ENCODE measurements at places on chromosomes 2 and 18.
A peak's percentile ranks its signal among the peaks of the same experiment; 100 is the strongest.

DNA sequence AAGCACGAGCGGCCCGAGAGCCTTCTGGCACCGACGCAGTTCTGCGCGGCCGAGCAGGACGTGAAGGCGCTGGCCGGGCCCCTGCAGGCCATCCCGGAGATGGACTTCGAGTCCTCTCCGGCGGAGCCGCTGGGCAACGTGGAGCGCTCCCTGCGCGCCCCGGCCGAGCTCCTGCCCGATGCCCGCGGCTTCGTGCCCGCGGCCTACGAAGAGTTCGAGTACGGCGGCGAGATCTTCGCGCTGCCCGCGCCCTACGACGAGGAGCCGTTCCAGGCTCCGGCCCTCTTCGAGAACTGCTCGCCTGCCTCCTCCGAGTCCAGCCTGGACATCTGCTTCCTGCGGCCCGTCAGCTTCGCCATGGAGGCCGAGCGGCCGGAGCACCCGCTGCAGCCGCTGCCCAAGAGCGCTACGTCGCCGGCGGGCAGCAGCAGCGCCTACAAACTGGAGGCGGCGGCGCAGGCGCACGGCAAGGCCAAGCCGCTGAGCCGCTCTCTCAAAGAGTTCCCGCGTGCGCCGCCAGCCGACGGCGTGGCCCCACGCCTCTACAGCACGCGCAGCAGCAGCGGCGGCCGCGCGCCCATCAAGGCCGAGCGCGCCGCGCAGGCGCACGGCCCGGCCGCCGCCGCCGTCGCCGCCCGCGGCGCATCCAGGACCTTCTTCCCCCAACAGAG is 70.4 kb downstream of the ARHGEF33 start:
- DNase-seq, result peak; percentile 82

DNA sequence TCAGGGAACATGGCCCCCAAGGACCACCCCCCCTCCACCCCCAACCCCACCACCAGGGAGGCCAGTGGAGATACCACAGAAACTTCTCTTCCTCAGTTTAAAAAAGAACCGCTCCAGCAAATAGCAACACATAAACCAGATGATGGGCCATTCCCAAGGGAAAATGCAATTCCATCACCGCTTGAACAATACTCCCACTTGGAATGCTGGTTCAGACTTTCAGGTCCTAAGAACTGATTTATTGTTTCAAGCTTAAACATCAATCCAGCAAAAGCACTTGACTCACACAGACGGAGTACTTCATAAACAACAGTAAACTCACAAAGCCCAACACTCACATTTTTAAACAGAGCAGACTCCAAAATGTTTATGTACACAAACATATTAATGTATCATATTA is 6.9 kb downstream of the HDAC4 start:
- no peak for DNase-seq

GRCh38 chr2:226658555-226658954 is 141.1 kb downstream of the IRS1 start:
- no peak for DNase-seq

DNA sequence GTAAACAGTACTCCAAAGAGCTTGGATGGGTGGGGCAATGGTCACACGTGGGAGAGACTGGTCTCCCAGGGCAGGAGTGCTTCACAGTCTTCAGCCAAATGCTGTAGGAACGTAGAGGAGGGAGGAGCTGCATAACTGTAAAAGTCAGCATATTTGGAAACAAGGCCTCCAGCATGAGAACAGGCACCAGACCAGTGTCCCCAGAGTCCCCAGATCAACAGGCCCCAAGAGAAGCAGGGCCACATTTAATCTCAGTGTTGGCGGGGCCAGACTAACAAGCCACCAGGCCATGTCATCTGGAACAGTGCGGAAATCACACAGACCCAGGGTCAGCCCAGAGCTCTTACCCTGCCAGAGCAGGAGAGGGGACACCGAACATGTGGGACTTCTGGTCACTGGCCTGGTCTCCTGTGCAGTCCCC is 63.2 kb downstream of the ADCY3 start:
- DNase-seq, result peak; percentile 43

DNA sequence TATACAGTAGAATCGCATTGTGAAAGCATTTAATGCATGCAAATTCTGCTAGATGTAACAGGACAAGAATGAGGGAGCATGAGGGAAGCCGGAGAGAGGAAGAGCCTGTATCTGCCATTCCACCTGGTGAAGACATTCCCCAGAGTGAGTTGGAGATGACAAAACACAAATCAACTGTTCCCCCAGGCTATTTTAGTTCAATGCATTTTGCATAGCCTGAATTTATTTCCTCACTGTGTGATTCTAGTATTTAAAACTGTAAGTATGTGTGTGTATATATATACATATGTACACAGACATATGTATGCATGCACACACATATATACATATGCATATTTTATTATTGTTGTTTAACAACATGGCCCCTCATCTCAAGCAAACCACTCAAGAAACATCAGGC is 54.7 kb downstream of the CCDC68 start:
- no peak for DNase-seq

DNA sequence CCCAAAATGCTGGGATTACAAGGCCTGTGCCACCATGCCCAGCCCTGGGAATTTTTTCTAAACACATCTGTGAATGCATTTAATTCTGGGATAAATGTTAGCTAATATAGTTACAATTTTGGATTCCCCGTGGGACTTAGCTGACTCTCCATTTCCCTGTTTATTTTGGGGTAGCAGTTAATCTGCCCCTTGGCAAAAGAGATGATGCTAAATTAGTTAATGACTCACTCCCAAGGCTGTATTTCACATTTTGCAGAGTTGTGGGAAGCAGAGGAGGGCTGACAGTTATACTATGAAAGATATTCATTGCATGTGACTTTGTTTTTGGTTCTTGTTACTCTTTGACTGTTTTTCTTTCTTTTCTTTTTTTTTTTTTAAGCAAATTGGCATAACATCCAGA is 3.2 kb downstream of the MTHFD2 start:
- DNase-seq, result no peak

DNA sequence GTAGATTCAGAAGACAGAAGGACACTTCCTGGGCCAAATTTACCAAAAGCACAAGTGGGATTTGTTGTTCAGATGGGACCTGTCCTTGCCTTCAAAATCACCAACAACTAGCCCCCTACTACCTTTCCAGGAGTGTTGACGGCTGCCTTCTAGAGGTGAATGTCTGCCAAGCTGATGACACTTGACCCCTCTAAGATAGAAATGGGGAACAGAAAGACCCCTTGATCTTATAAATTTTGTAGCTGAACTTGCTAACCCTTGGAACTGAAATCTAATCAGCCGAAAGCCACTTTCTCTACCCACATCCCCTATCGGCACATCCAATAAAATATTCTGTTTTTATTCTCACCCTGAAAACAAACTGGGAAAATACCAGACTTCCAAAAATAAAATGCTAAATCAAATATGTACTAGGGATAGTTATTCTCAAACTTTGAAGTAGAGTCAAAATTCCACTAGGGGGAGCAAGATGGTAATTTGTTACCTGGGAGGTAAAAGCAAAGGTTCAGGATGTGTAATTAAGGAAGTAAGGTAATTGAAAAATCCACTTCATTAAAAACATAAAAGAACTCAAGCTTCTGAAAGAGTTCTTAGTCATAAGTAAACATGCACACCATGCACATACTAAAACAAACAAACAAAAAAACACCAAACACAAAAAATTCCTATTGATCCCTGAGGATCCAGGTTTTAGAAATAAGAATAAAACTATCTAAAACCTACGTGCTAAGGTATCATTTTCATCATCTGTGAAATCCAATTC is 119.2 kb downstream of the ANKRD44 start:
- DNase-seq, result no peak

- DNase-seq, result no peak
These were observed 47.5 kb downstream of the VSNL1 start for GRCh38 chr2:17588031-17588430.

GRCh38 chr18:49880661-49881060 is 67.3 kb upstream of the ACAA2 start:
- no peak for DNase-seq

DNA sequence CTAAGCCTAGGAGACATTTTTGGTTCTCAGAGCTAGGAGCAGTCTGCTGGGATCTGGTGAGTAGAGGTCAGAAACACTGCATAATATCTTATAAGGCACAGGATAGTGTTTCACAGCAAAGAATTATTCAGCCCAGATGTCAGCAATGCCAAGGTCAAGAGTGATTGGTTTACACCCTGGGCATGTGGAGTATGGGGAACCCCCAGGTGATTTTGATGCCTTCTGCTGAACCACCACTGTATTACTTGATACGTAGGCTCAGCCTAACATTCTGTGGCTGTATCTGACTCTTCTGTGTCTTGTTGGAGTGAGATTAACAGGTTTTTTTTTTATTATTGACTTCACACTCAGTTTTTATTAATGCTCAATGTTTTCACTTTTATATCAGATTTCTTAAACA is 6.0 kb downstream of the DDX18 start:
- no peak for DNase-seq

GRCh38 chr2:78301166-78301789 is 724.2 kb upstream of the REG3G start:
- no peak for DNase-seq

GRCh38 chr18:46787674-46788073 is 30.8 kb upstream of the ST8SIA5 start:
- DNase-seq, result no peak

GRCh38 chr2:33377048-33377447 is 99.4 kb upstream of the RASGRP3 start:
- no peak for DNase-seq

DNA sequence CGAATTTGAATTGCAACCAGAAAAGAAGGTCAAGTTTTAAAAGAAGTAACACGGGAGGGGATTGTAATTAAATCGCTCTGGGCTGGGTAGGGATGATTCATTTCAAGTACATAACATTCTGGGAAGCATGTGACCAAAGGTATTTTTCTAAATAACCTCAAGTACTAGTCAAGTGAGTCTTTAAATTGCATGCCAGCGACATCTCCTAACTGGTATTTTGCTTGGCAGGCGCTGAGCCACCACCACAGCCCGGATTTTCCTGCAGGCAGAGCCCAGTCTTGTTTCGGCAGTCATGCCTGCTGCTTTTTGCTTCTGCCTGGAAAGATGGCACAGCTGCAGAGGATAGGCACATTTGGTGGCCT is 33.7 kb upstream of the NPAS2 start:
- DNase-seq, result no peak

GRCh38 chr18:36809590-36810381 is 19.0 kb downstream of the TPGS2 start:
- DNase-seq, result peak; percentile 21

DNA sequence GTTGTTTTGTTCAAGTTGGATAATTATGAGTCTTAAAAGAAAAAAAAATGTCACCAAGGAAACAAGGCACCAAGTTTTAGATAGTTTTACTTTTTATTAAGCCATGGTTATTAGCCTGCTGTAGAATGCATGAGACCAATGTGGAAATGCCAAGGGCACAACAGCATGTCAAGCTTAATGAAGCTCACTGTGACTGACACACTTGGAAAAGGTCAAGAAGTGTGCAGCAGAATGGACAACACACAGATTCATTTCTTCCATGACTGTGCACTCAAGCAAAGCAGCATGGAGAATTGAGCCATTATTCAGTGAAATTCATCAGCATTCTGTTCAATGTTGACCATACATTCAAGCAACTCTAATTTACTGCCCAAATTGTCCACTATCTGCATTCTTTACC is 23.6 kb downstream of the SPHKAP start:
- no peak for DNase-seq
